AG08396 (cell line): ENCODE measurements at places on chromosomes 5 and 9.

- DNase-seq = peak; percentile 36
Observed at GRCh38 chr5:38765399-38765861, 80.4 kb upstream of the OSMR start.

DNA sequence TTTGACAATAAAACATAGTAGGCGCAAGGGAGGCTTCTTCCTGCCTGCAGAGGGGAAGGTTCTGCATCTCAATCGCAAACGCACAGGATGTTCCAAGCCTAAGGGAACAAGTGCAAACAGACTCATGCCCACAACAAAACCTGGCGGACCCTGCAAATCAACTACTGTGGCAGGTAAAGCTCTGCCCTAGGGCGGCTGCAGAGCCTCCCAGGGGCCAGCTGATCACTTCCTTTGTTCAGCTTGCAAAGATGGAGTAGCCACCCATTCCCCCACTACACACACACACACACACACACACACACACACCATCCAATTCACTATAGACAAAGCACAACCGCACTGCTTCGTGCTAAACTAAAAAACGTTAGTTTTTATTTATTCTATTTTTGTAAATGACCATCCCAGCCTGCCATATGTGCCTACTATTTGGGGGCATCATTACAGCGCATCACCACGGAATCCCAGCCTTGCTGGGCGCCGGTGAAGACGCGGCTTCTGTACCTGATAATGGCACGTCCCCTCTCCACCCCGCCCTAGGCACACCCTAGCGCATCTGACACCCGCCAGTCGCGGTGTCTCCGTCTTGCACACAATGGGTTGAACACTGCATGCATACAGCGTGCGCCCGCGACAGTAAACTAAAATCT is 57.6 kb downstream of the DPYSL3 start:
- no peak for DNase-seq

DNA sequence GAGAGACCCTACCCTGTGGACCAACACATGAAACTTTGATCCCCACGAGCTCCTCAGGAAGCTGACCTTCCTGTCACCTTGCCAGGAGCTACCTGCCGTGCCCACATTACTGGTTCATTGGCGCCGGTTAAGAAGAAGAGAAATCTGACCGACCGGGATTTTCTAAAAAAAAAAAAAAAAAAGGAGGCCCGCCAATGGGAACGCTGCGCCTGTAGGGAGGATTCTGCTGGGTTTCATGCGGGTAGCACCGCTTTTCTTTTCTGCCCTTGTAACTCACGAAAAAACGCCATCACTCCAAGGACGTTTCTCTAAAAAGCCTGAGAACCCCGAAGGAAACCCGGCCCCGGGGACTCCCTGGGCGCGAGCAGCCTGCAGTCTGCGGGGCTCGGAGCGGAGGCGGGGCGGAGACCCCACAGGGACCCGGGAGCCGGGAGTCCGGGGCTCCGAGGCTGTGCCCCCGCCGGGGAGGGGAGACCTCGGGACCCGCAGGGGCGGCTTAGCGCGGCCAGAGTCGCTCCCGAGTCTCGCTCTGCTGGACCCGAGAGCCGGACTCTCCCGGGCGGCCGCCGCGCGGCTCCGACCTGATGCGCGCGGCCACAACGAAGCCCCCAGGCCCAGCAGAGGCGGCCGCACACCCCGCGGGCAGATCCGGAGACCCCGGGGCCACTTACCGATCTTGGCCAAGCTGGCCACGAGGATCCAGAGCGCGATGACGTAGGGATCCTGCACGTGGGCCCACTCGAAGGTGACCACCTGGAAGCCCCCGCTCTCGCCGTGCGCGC is 617 bp downstream of the SLC9A3 start:
- DNase-seq = peak; percentile 56

- no peak for DNase-seq
Observed at GRCh38 chr5:150172145-150172544, 5.6 kb downstream of the CDX1 start.

GRCh38 chr5:38469707-38470267 is 86.7 kb downstream of the LIFR start:
- DNase-seq = no peak

DNA sequence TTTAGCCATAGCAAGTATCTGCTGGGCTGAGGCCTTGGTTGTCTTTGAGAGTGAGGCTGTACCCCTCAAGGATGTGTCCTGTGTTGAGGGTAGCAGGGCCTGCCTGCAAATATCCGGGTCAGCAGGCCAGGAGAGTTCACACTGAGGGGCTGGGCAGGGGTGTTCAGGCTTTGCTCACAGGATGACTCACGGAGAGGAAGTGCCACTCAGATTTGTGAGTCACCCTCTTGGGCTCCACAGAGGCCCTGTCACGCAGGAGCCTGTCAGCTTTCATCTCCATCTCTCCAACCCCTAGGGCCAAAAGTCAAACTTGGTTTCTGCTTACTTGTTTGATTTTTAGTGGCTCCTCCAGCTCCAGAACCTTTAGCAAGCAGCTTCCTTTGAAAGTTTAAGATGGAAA is 211.5 kb downstream of the SEC61B start:
- peak; percentile 76 for DNase-seq

GRCh38 chr9:110257097-110257841 is 962 bp upstream of the TXN start:
- DNase-seq = no peak

DNA sequence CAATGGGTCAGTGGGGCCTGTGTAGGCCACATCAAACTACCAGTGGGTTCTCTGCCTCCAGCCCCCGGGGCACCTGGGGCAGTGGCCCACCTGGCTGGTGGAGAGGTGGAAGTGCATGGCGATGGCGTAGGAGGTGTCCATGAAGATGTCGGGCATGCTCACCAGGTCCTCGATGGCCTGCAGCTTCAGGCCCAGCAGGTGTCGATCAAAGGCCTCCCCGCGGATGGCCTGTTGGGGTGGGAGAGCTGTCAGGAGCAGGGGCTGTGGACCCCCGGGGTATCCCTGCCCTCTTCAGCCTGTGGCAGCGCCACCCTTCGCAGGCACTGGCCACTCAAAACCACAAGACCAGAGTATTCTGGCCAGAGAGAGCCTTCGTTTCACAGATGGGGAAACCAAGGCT is 14.7 kb downstream of the CRAT start:
- no peak for DNase-seq

GRCh38 chr5:136590581-136590980 is 225.2 kb upstream of the TRPC7 start:
- no peak for DNase-seq

- DNase-seq = no peak
Observed at GRCh38 chr9:83574482-83574881, 36.3 kb upstream of the FRMD3 start.

DNA sequence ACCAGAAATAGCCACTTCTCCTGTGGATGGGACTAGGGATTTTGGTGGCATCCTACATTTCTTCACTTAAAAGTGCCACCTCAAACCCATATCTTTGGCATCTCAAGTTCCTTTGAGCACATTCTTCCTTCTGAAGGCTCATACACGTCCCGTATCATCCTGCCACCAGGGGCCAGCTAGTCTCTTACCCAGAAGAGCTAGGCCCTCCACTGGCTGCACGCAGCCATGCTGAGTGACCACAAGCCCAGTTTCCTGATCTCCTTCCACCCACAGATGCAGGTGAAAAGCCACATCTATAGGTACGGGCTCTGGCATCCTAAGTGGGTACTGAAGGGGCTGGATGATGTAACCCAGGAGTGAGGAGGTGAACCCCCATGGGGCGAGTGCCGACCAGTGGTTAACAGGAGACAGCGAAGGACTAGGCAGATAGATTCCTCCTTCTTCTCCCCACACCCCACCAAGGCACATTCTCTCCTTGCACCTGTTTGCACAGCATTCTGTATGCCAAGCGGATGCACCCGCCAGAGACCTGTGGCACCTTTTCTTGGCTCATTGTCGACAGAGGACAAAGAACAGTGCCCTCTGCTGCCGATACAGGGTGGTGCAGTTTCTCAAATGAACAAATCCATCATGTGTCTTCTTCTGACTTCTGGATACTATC is 14.4 kb upstream of the SCGB3A1 start:
- peak; percentile 73 for DNase-seq

GRCh38 chr9:27528076-27528885 is 1.3 kb downstream of the MOB3B start:
- peak; percentile 53 for DNase-seq

- no peak for DNase-seq
Observed at GRCh38 chr5:134135091-134135655, 20.7 kb downstream of the TCF7 start.

GRCh38 chr9:129394061-129394885 is 216.2 kb upstream of the IER5L start:
- no peak for DNase-seq

GRCh38 chr5:137613554-137614265 is 114.6 kb upstream of the SPOCK1 start:
- DNase-seq = no peak

DNA sequence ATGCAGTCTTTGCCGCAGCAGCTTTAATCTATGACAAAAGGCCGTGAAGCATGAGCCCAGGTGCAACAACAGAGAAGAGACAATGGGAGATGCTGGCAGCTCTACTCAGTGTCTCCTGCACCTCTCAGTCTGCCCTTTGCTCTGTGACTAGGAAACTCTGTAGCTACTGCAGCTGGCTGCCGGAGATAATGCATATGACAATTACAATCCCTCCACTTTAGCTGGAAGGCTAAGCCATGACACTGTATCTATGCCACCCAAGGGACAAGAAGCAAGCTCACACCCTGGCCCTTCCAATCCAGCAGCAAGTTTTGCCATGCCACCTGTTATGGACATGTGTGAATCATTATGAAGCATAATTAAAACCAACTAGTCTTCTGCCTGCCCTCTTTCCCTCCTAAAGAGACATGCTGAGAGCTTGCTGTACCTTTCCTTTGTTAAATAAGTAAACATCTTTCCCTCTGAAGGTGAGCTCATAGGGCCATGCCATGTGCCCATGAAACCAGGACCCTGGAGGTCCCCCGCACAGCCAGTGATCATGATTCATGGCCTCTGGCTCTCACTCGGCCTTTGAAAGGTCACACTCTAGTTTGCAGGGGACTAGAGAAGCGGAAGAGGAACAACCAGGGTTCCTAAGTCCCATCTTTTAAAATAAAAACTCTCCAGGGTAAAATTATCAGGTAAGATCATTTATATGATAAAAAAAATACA is 219.4 kb downstream of the SPOCK1 start:
- no peak for DNase-seq

GRCh38 chr5:16932401-16932800 is 3.7 kb downstream of the MYO10 start:
- no peak for DNase-seq

- DNase-seq = no peak
Observed at GRCh38 chr5:109945097-109945678, 255.5 kb downstream of the MAN2A1 start.

- DNase-seq = peak; percentile 77
Observed at GRCh38 chr5:168404365-168404764, 81.9 kb upstream of the RARS1 start.

GRCh38 chr5:144248015-144248414 is 77.3 kb downstream of the KCTD16 start:
- no peak for DNase-seq

GRCh38 chr9:33139421-33140228 is 27.5 kb downstream of the B4GALT1 start:
- DNase-seq = peak; percentile 74
